Stromal cell of bone marrow (primary cell): ENCODE measurements at places on chromosomes 5 and 9.
A peak's percentile ranks its signal among the peaks of the same experiment; 100 is the strongest.

DNA sequence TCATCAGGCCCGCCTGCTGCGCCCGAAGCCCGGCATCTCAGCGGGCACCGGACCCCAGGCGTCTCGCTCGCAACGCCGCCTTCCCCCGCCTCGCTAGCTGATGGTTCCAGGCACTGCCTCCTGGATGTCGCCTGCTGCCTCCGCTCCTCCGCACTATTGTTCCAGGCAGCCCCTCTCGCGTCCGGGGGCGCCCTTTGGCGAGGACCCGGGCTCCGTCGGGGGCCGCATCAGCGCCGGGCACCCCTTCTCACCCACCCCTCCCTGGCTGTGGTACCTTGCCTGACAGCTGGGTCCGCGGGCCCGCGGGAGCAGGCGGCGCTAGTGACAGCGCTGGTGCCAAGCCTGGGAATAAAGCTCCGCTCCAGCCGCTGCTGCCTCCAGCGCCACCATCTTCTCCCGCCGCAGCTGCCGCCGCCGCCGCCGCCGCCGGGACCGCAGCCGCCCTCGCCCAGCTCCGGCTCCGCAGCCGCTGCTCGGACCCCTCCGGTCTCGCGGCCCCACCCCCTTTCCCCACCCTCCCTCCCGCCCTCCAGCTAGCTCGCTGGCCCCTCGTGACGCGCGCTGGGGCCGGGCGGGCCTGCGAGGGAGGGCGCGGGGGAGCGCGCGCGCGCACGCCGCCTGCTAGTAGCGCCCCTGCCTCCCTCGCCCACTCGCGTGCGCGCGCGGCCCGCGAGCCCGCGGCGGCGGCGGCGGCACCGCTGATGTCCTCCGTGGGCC lies at the start of gene APBA1:
TSS of gene APBA1 (minus strand) at position 493 of the 717 bp plus-strand sequence.
- DNase-seq = peak; percentile 44

DNA sequence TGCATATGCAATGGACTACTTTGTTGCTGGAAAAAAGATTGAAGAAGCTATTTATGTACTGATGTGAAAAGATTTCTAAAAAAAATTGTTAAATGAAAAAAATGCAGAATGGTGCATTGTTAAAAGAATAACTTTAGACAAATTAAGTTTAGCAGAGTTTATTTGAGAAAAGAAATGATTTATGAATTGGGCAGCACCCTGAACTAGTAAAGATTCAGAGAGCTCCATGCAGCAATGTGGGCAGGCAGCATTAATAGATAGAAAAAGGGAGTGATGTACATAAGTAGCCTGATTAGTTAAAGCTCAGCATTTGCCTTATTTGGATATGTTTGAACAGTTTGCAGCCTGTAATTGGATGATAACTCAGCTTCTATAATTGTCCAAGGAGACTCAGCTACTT lies 677.9 kb upstream of the SEMA6A start:
- DNase-seq = no peak

GRCh38 chr9:33254211-33254610 lies 10.3 kb downstream of the BAG1 start:
- DNase-seq = no peak

GRCh38 chr9:89549031-89549644 lies 51.2 kb upstream of the SEMA4D start:
- peak; percentile 17 for DNase-seq

DNA sequence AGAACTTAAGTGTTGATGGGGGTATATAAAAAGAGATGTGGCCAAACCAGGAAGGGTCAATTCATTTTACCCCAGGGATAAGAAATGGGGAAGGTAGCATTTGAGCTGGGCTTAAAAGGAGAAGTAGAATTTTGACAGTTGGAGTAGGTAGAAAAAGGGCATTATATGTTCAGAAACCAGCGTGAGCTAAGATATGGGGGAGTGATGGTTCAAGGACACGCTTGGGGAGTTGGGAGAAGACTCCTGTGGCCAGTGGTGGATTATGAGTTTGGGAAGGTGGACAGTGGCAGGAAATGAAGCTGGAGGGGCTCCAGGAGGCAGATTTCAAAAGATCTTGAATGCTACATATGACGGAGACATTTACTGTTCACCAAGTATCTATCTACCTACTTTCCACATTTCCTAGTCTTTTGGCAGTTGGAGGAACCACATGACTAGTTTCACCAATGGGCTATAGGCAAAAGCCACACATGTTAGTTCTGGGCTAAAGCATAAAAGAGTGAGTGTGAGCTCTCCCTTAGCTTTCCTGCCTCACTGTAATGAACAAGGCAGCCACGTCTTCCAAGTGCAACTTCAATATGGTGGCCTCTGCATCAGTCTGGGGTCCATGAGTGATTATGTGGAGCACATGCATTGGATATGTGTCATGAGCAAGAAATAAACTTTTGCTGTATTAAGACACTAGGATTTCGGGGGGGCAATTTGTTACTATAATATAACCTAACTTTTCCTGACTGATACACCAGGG lies 15.7 kb upstream of the GSN start:
- no peak for DNase-seq

GRCh38 chr5:5939759-5940370 lies 438.5 kb downstream of the MED10 start:
- no peak for DNase-seq

- DNase-seq = no peak
These were observed 32.9 kb downstream of the TSPAN17 start for GRCh38 chr5:176680226-176680563.

- peak; percentile 54 for DNase-seq
These were observed 1.4 kb downstream of the PRR16 start for GRCh38 chr5:120465436-120465961.
